SJSA1 (cell line): ENCODE measurements at places on chromosomes 7 and 10. TPM values are rescaled to one million over a fixed set of nuclear protein-coding genes. Genes with fewer than 3 reads are reported as not detected.

OR6B1 gene
- total RNA-seq = not detected in 2 replicates

SPRN gene
- total RNA-seq = not detected in 2 replicates

MSS51 gene
- total RNA-seq = 0.22 and 0.71 TPM in 2 replicates

AMZ1 gene
- total RNA-seq = 1.3 TPM in 1 of 2 replicates, not detected in the other

MKI67 gene
- 26.7 and 50.4 TPM in 2 replicates for total RNA-seq

MOGAT3 gene
- not detected in 2 replicates for total RNA-seq

EN2 gene
- 0.11 TPM in 1 of 2 replicates, not detected in the other for total RNA-seq

ANKRD16 gene
- 3.5 and 7.7 TPM in 2 replicates for total RNA-seq

CAV2 gene
- total RNA-seq = 130 and 204 TPM in 2 replicates

KLF14 gene
- not detected in 2 replicates for total RNA-seq

UPK3B gene
- total RNA-seq = 0.11 TPM in 1 of 2 replicates, not detected in the other

TWIST1 gene
- 49.5 and 76.2 TPM in 2 replicates for total RNA-seq

GRCh38 chr10:112517451-112517862 is 70.4 kb downstream of the VTI1A start:
- DNase-seq = no peak

- DNase-seq = no peak
Observed at GRCh38 chr10:57015187-57015586, 654.1 kb upstream of the ZWINT start.

- DNase-seq = no peak
Observed at GRCh38 chr10:71750986-71751385, 22.3 kb downstream of the VSIR start.

DNA sequence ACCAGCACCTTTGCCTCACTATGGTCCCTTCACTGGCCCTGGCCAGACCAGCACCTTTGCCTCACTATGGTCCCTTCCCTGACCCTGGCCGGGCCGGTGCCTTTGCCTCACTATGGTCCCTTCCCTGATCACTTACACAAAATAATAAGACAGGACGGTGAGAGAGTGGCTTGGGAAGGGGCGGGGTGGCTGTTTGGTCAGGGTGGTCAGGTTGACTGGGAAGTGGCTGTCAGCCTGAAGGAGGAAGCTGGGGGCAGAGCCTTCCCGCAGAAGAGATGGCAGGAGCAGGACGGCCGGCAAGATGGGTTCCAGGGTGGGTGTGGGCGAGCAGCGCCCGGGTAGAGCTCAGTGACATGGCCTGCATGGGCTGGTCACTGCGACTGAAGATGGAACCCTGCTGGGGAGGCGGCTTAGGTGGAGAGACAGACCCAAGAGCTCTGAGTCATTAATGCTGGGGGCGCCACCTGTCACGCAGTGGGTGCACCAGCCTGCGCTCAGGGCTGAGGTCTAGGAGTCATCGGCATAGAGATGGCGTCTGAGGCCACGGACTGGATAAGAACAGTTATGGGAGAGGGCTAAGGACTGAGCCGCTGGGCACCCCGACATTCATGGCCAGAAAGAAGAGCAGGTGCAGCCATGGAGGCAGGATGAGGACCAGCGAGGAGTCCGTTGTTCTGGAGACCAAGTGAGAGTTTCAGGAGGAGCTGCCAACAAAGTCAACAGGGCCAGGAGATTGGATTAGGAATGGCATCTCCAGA is 91.8 kb downstream of the CHST15 start:
- DNase-seq = no peak

DNA sequence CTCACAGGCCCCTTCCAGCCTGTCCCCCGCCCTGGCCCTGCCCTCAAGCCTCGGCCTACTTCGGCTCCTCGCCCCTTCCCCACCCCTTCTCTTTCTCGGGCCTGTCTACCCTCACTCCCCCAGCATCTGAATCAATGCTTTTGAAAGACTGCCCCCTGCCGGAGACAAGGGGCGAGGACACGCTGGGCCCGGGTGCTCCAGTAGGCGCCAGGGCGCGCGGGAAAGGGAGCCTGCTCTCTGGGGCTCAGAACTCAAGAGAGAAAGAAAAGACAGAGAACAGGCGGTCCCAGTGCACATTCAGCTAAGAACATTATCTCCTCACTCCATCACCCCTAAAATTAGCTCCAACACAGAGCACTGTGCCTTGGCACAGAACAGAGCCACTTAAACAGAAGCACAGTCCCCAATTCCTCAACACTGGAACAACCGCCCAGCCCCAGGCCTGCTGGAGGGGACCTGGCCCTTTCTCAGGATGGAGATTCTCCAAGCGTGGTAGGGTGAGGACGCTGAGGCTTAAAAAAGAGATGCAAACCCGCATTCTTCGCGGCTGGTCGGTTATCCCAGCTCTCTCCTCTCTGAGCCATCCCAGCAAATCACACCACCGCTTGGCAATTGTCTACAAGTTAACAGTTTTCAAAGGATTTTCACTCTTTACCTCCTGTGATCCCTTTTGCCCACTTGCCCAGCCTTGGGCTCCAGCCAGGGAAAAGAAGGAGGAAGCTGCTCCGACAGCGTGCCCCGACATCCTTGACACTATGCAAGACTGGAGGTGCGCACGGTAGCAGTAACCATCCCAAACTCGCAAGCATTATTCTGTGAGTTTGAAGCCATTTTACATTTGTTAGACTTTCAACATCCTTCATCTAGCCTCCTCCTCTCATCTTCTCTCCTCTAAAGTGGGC is 2.1 kb downstream of the GIGYF1 start:
- peak; percentile 67 for DNase-seq

GRCh38 chr10:72126184-72126871 is 38.0 kb upstream of the SPOCK2 start:
- DNase-seq = no peak

GRCh38 chr7:67857698-67858097 is 861.1 kb downstream of the TYW1 start:
- DNase-seq = no peak

GRCh38 chr7:132232406-132232805 is 343.9 kb downstream of the PLXNA4 start:
- no peak for DNase-seq

GRCh38 chr7:73850781-73851207 is 8.5 kb upstream of the METTL27 start:
- peak; percentile 91 for DNase-seq

DNA sequence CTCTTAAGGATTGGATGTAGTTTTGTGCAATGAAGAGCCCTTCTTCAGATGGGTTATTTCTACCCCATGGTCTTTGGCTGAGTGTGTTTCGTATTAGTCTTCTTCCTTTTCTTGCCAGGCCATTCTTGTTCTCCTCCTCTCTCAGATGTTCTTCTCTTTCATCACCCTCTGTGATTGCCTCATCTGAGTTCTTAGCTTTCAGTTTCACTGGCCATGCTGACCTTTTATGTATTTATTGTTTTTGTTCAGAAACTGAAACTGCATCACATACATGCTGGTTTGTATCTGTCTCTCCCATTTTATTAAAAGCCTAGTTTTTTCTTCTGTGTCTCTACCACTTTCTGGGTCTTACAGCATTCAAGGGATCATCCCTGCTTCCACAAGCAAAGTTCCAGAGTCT is 21.7 kb upstream of the PCGF5 start:
- DNase-seq = no peak

DNA sequence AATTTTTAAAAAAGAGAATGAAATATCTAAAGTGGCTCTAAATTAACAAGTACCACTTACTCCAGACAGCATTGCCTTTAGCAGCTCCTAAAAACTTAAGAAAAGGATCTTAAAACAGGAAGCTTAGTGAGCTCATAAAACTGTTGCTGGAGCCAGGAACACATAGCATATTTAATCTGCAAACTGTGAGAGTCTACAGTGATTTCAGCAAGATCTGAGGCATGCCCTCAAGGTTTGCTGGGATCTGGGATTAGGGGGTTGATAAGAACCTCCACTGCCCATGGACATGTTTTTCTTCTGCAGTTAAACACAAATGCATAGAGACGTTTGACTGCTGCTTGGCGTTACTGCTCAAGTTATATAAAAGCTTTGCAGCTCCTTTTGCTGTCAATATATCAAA is 3.8 kb downstream of the GLI3 start:
- DNase-seq = no peak
